ENCODE measurements at places on chromosomes 12 and 14.

GRCh38 chr12:30989754-30990153, 63.2 kb downstream of the TSPAN11 start:
- no peak for DNase-seq

- no peak for DNase-seq
Measured at GRCh38 chr14:37903343-37904191, 304.1 kb upstream of the SSTR1 start.

DNA sequence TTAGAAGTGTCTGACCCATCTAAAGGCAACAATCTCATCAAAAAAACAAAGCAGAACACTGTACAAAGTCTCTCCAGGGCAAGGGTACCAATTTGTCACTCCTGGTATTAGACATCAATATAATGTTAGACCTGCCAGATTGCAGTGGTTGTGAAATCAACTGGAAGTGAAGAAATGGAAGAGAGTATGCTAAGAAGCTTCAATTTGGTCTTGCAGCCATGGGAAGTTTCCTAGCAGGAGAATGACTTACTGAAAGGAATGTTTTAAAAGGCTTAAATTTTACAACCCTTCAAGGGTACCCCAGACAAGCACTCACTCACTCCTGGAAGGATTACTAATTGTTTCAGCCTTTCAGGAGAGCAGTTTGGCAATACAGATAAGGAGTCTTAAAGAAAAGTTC, 18.9 kb downstream of the LLPH start:
- DNase-seq, result no peak

- DNase-seq, result no peak
Measured at GRCh38 chr12:9757433-9758025, 3.2 kb downstream of the CD69 start.

DNA sequence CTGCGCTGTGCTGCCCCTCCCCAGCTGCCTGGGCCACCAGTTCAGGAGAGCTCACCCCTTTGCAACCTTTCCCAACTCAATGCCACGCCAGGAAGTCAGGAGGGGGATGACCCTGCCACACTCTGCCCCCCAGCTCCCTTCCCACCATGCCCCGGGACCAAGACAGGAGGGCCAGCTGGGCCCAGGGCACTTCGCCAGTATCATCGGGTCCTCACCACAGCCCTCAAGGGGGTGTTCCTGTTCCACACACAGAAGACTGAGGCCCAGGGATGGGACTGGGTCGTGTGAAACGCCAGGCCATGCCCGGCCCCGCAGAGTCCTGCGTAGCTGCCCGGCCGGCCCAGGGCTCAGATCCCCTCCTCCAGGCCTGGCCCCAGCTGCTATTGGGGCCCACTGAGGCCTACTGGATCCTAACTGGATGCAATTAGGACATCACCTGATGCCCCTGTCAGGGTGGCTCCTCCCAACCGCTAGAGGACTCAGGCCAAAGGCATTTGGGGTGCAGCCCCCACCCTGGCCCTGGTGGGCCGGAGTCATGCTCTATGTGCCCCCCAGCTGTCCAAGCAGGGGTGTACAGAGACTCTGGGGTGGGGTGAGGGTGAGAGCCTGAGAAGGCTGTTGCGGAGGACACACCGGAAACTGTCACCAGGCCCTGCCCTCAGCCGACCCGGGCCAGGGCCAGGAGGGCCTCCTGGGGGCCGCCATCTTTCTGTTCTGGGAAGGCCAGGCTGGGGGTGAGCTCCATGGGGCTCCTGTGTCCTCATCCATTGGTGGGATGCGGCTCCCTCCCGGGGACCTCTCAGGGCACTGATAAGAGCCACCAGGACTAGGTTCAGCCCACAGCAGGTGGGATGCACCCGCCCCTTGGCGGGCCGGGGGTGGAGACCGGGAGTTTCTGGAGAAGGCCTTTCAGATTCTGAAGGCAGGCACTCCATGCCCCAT, 29.3 kb upstream of the ANKRD9 start:
- no peak for DNase-seq

GRCh38 chr12:20805921-20806320, 4.6 kb upstream of the SLCO1B3 start:
- no peak for DNase-seq

GRCh38 chr12:58918469-58918844, 1.8 kb downstream of the LRIG3 start:
- no peak for DNase-seq

DNA sequence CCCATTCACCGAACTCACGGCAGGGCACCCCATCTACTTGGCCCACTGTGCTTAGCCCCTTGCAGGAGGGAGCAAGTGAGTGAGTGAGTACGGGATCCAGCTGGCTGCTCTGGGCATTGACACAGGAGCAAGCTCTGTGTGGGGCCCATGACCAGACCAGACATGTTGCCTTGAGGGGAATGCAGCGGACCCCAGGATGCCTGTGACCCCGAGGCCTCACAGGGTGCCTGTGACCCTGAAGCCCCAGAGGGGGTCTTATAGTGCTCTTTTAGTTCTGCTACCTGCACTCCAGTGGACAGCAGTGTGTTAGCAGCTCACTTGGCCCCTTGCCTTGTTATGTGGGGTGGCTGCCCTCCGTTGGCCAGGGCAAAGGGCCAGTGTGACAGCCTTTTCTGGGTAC, 255.8 kb downstream of the ETNK1 start:
- no peak for DNase-seq

- DNase-seq, result peak; percentile 48
Measured at GRCh38 chr12:57216014-57216911, at the start of gene NXPH4. TSS of gene NXPH4 (plus strand) at chr12:57216794. CDS start at chr12:57216970, 176 bp downstream.

DNA sequence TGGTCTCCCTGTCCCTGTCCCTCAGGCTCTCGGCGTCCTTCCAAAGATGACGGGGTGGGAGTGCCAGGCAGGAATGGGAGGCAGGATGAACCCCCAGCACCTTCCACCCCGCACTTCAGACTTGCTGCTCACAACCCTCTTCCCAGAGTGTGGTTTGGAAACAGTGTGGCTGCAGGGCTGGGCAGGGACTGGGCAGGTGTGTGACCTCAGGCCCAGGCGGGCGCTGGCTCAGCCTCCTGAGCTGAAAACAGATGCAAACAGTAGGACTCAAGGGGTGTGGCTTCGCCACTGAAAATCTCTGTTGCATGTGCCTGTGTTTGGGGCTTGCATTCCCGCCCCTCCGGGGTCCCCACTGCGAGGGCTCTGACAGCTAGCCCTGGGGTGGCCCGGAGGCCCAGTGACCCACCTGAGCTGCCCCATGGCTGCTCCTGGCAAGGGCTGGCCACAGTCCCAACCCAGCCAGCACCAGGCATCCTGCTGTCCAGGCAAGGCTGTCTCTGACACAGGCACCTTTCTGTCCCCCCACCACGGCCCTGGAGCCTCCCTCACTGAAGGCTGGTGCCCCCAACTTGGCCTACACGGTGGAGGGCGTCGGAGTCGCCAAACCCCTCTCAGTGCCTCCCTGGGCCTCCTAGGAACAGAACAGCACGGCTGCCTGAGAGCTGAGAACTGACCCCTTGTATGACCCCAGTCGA, 46.1 kb downstream of the BEGAIN start:
- no peak for DNase-seq

DNA sequence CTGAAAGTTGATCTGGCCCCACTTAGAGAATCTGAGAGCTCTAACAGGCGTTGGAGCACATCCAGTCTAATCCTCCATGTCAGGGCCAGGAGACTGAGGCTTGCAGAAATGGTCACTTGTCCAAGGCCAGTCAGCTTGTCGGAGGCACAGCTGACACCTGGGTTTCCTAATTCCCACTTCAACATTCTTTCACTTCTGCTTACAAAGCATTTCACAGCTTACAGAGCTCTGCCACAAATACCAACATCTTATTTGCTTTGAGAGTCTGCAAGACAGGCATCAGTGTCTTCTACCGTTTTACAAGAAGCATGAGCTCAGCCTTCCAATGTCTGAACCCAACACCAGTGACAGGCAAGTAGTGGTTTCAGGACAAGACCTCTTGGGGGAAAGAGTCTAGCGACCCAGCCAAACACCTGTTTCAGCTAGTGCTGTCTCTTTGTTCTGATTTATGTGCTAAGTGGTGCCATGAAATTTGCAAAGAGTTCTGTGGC, 31.8 kb downstream of the ISCA2 start:
- no peak for DNase-seq

DNA sequence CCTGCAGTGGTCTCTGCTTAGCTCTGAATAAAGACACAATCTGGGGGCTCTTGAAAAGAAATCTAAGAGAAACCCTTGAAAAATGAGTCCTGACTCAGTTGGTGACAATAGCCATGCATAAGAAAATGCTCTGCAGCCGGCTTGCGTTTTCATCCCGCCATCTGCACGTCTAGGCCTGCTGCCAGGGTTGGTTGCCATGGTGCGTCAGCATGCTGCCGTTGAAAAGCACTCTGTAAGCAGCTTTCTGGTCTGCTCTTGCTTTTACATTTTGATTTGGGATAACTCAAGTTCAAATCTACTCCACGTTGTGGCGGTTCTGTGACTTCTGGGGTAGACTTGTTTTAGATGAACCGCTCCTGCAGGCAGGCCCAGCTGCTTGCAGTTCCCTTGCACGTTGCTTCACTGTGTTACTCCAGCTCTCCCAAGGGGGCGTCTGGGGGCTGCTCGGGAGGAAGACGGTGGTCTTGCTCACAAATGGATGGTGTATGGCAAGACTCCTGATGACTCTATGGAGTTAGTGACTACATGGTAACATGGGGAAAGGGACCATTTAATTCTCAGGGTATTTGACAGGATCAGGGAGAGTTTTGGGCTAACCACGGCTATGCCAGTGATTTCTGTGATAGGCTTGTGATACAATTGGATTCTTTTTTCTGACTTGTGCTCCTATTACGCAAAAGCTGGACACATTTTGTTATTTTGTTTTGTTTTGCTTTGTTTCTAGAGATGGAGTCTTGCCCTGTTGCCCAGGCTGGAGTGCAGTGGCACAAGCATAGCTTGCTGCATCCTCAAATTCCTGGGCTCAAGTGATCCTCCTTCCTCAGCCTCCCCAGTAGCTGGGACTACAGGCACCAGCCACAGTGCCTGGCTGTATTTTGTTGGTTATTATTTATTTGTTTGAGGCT, 15.8 kb downstream of the WNT5B start:
- no peak for DNase-seq

GRCh38 chr12:76670776-76671175, 93.1 kb upstream of the ZDHHC17 start:
- DNase-seq, result no peak

- no peak for DNase-seq
Measured at GRCh38 chr12:120886199-120887018, 17.7 kb downstream of the SPPL3 start.

GRCh38 chr12:110050927-110051326, 2.6 kb upstream of the C12orf76 start:
- no peak for DNase-seq

GRCh38 chr14:63212776-63213500, 8.7 kb downstream of the RHOJ start:
- no peak for DNase-seq

- DNase-seq, result no peak
Measured at GRCh38 chr14:60510254-60510950, 1.5 kb downstream of the SIX6 start.

- no peak for DNase-seq
Measured at GRCh38 chr12:92541731-92542130, 161.1 kb upstream of the PLEKHG7 start.

GRCh38 chr14:59787045-59787674, 83.4 kb downstream of the RTN1 start:
- no peak for DNase-seq

GRCh38 chr12:122969676-122970075, 3.4 kb upstream of the ABCB9 start:
- no peak for DNase-seq

- DNase-seq, result no peak
Measured at GRCh38 chr12:81440001-81440400, 319.1 kb downstream of the PPFIA2 start.

DNA sequence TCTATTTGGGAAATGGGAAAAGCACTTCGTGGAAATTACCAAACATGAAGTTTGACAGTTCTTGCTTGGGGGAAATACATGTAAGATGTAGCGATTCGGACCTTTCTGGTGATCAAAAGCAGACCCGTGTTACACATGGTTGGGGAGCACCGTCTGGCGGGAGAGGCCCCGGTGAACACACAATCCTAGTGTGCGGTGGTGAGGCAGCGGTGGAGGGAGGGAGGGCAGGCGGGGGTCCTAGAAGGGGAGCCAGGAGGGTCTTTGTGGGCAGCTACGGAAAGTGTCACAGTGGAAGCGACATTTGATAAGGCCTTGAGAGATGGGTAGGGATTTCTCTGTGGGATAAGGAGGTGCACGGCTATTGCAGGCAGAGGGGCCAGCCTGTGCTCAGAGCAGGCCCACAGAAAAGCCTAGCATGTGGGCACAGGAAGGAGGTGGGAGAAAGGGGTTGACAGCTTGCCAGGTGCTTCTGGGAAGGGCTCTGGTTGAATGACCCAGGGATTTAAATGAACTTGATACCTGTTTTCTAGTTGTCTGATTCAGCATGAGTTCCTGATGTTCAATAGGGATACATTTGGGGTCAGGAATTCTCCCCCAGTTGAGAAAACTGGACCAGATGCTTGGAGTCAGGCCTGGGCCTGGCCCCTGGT, 7.2 kb downstream of the MVK start:
- no peak for DNase-seq

GRCh38 chr12:5954661-5955060, 9.6 kb upstream of the ANO2 start:
- no peak for DNase-seq

- no peak for DNase-seq
Measured at GRCh38 chr12:15697201-15697600, 92.0 kb downstream of the EPS8 start.

DNA sequence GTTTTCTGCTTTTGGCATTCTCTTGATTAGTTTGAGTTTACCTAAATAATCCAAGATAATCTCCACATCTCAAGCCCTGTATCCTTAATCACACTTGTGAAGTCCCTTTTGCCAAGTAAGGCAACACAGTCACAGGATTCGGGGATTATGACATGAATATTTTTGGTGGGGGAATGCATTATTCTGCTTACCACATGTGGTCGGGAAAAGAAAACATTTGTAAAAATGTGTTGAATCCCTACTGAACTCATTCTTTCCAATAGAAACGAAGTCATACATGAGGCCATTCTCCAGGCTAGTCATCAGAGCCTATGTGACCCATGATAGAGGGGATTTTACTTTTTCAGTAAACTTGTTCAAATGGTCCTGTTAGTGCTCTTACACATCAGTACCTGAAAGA, 58.5 kb upstream of the PRICKLE1 start:
- DNase-seq, result no peak

- no peak for DNase-seq
Measured at GRCh38 chr14:37241198-37241597, 43.5 kb downstream of the MIPOL1 start.

DNA sequence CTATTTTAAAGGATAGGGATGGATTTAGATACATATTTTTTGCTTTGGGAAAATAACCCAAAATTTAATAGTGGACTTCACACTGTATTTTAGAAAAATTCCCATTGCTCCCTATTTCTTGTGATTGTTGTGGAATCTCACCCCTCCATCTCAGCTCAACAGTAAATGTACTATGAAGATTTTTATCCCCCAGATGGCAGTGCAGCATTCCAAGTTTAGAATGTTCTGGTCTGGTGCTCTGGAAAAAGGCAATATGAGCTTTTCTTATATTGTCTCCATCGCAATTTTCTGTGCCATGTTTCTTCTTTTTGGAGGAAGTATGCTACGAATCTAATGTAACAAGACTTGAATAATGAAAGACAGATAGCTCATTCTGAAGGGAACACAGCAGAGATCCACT, 471.7 kb upstream of the SYT1 start:
- DNase-seq, result no peak

GRCh38 chr12:104741077-104741476, 217.0 kb downstream of the SLC41A2 start:
- no peak for DNase-seq

Data from activated gamma-delta T cell (primary cell).